NCI-H526 treated with DMSO at 0.1 percent for 48 hours (cell line): ENCODE measurements at places on chromosomes 2 and 18.
A peak's percentile ranks its signal among the peaks of the same experiment; 100 is the strongest.

DNA sequence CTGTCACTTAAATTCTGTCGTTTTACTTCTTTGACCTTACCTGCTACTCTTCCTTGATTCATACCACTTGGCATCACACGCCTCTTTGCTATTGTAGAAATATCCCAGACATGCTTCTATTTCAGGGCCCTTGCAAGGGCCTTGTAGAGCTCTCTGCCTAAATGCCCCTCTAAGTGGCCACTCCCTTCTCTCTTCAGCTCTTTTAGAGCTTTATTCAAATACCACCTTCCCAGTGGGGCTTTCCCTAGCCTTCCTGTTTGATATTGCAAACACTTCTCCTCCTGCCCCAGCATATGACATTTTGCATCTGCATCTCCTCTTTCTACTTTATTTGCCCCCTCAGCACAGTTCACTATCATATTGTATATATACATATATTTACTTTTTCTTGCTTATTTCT is 54.0 kb downstream of the PELI1 start:
- no peak for DNase-seq

- no peak for DNase-seq
Observed at GRCh38 chr2:232502911-232503808, 15.5 kb upstream of the ECEL1 start.

DNA sequence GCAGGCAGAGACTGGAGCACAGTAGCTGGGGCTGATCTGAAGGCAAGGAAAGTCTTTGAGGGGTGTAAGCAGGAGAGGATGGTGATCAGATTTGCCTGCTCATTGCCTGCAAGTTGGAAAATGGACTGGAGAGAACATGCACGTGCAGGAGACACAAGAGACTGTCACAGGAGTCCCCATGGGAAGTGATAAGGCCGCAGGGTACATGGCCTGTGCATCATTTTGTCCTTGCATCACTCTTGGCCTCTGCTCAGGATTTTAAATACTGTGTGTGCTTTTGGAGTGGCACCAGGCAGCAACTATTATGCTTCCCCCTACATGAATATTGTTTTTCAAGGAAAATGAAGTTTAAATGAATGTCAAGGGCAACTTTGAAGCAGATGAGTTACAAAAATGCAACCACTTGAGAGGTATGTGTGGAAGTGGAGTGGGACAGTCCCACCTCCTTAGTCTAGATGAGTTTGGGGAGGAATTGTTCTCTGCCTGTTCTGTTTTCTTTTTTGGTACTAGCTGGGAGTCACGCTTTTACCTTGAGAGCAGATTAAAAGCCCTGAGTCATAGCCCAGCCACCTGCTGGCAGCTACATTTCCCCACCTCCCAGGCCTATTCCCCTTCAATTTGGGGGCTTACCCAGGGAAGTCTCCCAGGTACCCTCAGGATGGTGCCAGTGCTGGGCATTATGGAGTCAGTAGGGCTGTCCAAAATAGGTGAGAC is 19.3 kb downstream of the MAPK4 start:
- DNase-seq: no peak

GRCh38 chr18:44659771-44660170 is 20.9 kb upstream of the SETBP1 start:
- DNase-seq: no peak

- DNase-seq: no peak
Observed at GRCh38 chr2:21234464-21235120, 110.8 kb downstream of the TDRD15 start.

DNA sequence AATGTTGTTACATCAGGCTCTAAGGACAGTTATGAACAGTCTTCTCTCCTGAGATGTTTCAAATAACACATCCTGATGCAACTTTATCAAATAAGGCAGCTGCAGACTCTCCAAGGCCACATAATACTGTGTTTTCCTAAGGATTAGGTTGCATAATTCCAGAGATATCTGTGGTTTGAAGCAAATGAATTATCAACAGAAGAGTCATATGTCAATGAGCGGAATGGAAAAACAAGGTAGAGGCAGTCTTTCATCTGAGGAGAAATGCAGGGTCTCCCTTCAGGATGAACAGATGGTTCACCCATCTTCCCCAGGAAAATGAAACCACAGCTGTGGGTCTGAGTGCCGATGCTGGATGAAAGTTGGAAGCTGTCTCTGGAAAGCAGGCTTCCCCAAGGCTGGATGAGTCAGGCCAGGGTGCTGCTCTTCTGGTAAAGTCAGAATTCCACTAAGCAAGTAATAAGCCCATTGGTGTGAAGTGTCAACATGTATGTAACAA is 22.2 kb downstream of the LYG1 start:
- peak; percentile 40 for DNase-seq

DNA sequence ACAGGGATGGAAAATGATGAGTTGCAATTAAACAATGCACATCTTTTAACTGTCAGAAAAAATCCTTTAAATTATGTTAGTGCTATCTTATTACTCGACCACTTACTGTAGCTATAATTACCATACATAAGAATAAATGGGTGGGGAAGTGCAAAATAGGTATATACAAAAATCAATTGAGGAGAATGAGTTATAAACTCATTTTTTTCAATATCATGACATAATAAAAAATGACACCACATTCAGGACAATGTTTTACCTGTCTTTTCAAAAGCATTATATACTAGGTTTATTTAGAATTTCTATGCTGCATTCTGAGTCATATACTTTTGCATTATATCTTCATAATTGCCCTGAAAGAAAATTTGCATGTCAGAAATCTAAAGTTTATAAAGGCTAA is 1533.6 kb downstream of the LRP1B start:
- DNase-seq: no peak

DNA sequence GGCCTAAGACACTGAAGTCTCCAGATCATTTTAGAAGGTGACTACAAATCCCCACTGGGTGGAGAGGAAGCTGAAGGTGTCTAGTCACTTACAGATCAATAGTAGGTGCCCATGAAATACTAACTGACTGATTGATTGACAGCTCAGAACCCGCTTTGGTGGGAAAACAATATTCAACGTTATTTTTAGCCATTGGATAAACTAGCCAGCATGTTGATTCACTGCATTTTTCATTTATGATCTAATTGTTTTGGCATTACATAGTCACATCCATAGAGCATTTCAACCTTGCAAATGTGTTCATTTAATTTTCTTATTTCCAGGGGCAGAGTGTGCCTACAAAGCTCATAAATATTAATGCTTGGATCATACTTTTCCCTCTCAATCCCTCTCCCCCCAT is 162.3 kb downstream of the MREG start:
- DNase-seq: no peak

GRCh38 chr18:7417727-7418126 is 149.4 kb upstream of the PTPRM start:
- DNase-seq: no peak

DNA sequence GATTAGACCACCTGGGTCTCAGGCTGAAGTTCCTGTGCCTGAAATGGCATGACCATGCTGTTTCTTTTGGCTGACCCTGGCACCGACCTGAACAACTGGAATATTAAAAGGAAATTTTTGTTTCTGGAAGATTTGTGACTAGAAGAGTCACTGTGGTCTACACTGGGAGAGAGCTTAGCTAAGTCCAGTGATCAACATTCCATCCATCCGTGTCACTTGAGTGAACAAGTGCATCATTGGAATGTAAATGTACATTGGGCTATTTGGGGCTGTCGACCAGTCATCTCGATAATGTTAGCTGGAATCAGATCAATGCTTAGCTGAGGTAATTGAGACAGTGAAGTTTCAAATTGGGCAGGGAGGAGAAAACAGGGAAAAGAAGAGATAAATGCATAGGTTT is 95.4 kb upstream of the CCDC85A start:
- no peak for DNase-seq

DNA sequence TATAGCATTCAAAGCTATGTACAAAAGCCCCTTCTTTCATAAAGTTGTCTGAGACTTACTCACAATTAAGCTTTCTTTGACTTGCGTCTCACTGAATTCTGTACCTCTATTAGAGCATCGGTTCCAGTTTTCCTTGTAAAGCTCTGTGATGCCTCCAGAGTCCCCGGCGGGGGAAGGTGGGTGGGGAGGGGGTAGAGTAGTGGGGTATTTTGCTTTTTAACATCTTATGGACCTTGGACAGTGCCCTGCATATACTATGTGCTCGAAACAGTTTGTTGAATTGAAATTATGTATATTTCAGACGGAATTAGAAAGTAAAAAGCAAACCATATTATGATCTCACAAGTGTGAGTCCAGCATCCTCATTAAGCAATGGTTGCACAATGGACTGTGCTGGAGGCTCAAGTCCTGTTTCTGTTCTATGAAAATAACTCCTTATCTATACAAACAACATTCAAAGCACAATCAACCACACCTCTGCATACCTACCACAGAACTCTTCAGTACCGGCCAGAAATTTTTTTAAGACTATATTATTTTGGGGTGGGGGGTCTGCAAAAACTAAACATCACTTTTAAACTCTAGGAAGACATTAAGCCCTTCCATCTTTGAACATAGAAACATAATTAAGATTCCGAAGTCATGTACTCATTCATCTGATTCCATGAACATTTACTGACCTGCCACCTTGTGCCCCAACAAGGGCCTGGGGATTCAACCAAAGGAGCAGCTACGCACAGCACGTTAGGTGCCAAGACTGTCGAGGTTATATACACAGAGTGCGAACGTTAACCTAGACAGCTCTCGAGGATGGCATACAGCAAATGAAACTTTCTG is 908 bp downstream of the STAT1 start:
- peak; percentile 32 for DNase-seq

GRCh38 chr18:55633032-55633431 is 45.0 kb upstream of the TCF4 start:
- no peak for DNase-seq

- no peak for DNase-seq
Observed at GRCh38 chr2:177000061-177000714, 212.4 kb upstream of the HNRNPA3 start.
